HCT116 (cell line): ENCODE measurements at places on chromosomes 1 and 21.

GRCh38 chr1:186654741-186655140, 25.5 kb downstream of the PTGS2 start:
- DNase-seq: no peak

DNA sequence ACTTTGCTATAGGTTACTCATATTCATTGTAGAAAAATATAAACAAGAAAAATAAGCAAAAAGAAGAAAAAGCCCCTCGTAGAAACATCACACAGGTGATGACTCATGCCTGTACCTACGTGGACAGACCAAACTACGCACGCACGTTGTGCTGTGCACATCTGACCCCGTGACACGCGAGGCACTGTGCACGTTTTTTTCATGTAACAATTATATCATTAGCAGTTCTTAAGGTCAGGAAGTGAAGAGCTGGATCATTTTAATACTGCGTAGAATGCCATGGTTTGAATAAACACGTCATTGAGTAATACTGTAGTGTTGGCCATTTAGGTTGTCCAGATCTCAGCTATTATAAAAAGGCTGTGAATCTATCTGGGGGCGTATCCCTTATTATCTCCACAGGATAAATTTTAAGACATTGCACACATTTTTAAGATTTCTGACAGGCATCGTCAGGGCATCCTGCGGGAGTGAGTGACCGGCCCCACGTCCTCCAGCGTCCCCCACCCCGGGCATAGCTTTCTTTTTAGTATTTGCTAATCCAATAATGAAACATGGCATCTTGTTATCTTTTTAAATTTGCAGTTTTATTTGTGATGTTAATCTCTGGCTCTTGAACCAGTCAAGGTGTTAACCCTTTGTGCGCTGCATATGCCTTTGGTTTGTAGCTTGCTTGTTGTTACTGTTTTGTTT, 23.4 kb upstream of the ADARB1 start:
- DNase-seq: no peak

DNA sequence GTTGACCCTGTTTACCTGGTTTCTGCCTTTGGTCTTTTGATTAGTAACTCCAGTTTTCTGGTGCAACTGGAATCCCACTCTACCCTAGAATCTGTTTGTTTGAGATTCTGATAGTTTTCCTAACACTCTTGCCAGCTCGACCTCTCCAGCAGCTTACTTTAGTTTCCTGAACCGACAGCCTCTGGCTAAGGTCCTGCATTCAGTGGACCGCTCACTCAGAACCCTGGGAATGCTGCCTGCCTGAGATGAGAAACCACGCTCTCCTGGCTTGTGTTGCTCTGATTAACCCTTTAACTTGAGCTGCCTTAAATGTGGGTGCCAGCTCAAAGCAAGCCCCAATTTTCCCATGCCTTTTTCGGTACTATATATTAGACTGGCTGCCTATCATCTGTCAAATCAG, 45.3 kb upstream of the SIPA1L2 start:
- DNase-seq: no peak

DNA sequence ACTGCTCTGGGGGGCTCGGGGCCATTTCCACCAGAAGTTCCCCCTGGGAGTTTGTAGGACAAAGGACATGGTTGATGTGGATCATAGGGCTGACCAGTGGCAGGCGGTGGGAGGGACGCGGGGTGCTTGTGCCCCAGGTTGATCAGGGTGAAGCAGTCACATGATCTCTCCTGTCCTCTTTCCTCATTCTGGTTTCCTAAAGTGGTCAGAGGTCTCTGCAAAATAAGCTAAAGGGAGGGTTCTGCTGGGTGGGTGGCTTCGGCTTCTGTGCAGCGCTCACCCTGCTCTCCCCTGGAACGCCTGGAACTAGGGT, 9.2 kb downstream of the PDXK start:
- DNase-seq: no peak

- no peak for DNase-seq
Observed at GRCh38 chr1:20834780-20835179, 47.7 kb upstream of the HP1BP3 start.

- no peak for DNase-seq
Observed at GRCh38 chr1:31364561-31365250, 8.2 kb downstream of the FABP3 start.

DNA sequence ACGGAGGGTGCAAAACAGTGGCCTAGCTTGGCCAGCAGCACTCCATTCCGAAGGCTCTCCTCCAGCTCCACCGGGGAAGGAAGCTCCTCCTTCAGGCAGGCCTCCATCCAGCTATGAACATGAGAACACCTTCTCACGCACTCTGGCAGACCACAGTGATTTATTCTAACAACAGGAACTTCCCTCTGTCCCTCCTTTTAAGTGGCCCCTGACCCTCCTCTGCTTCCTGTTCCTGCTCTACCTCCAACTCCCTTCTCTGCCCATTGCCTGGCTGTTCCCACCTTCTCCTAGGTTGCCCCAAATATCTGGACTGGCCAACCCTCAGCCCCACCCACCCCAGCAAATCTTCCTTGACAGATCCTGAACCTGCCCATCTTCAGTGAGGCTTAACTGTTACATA, 5.9 kb downstream of the IQGAP3 start:
- no peak for DNase-seq

- no peak for DNase-seq
Observed at GRCh38 chr1:24206516-24207394, 19.7 kb upstream of the IFNLR1 start.

- no peak for DNase-seq
Observed at GRCh38 chr1:185155600-185156287, 1.0 kb downstream of the TRMT1L start.

DNA sequence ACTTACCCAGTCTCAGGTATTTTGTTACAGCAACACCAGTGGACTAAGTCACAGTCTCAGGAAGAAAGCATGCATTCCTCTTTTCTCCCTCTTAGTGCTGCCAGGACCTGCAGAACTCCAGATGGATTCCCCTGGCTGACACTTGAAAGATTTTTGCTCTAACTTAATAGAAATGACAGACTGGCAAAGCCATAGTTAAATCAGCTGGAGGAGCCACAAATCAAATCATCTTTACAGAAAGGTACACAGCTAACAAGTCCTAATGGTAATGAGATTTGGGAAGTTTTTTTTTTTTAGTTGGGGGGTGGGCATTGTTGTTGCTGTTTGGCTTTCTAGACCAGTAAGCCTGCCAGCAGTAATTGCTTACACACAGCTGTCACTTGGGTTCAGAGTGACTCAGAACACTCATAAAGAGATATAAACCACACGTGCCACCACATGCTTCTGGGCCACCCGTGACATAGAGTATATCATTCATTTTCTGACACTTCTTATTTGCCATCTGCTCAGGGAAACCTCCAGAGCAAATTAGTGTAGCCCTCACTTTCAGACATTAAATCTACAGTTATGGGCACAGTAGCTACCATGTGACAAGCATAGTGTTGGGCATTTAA, 72.4 kb downstream of the FH start:
- no peak for DNase-seq

DNA sequence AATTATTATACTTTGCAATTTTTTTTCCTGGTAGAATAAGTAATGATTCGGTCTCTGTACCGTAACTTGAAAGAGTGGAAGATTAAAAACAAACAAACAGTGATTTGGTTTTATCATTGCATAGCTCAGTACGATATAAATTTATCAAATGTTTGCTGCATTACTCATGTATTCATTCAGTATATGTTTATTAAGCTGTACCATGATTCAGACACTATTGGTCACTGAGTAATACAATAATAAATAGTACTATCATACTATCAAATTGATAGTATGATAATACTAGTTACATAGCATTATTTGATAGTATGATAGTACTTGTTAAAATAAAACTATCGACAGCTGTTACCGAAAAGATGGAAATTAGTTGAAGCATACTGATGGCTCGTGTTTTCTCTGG, 12.1 kb downstream of the CENPF start:
- no peak for DNase-seq

- DNase-seq: no peak
Observed at GRCh38 chr1:40036574-40036973, 4.0 kb upstream of the CAP1 start.

DNA sequence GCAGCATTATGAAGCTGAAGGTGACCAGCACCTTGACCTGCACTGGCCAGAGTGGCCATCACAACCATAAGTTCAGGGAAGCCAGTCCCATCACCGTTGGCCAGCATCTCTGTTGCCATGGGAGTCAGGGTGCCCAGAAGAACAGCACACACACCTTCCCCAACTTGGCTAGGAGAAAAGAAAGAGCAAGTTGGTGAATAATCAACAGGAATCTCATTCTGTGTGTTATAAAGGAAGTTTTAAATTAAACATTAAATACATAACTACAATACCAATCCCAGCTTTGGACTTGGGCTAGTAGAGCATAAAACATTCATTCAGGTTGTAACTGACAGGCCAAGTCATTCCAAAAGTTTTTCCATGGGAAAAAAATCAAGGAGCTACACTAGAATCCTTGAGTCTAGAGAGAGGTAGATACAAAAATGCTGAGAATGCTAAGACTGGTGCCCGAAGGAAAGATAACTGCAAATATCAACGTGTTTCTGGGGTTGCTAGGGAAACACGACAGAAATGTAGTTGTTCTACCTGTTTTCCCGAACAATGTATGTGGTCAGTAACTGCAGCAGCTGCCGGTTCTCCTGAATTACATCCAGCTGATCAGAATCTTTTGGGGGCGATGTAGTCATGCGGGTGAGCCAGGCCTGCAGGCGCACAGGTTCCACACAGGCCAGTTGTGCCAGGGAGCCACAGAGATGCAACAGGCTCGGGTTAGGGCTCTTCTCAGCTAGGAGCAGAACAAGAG, 45.6 kb downstream of the UBR4 start:
- no peak for DNase-seq

- no peak for DNase-seq
Observed at GRCh38 chr1:86296305-86297205, 99.6 kb downstream of the ODF2L start.

DNA sequence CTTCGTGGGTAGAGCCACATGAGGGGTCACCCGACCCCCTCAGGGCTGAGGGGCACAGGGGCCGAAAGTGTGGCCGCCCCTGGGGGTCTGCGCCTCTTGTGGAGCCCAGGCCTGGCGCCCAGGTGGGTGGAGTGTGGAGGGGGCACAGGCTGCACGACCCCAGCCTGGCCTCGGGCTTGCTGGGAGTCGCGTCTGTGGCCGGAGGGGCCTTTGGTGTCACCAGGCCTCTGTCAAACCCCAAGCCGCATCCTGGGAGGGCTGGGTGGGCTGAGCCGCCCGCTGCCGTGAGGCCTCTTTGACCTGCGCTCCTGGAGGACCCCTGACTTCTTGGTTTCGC, 60.7 kb downstream of the FAAP20 start:
- no peak for DNase-seq

DNA sequence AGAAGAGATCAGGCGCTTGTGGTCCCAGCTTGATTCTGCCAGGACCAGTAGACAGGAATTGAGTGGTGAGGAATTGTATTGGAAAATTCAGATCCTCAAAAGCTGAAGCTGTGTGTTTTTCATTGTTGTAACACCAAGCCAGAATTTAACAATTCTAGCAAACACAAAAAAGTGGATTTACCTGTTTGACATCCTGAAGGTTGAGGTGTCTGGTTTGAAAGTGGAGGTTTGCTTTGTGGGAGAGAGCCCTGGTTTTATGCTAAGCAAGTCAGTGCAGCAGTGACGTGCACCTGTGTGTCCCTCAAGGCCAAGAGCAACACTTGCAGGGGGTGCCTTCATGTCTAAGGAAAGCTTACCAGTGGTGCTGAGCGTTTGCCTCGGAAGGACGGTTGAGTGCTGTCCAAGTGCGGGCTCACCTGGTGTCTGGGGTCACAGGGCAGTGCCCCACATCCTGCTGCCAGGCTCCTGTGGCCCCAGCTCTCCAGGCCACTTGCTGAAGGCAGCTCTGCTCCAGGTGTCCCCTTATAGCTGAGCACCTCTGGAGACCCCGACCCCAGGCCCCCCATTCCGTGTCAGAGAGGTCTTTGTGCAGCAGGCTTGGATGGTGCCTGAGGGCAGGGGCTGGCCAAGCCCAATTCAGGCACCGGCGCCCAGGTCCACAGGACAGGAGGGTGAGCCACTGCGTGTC, 27.7 kb downstream of the PCNT start:
- no peak for DNase-seq
